ENCODE measurements at places on chromosomes 4 and X. TPM values are rescaled to one million over a fixed set of nuclear protein-coding genes. Genes with fewer than 3 reads are reported as not detected.

- H3K27me3 ChIP-seq = no peaks in the 10 kb centered on the region
- no peaks in the 10 kb centered on the region for H3K36me3 ChIP-seq
- DNase-seq = no peak
- no peak overlapping the region for H3K4me3 ChIP-seq
- H3K27ac ChIP-seq = no peak overlapping the region
These were observed 218.6 kb upstream of the SLC7A11 start for GRCh38 chr4:138460477-138461414.

- DNase-seq = no peak
- H3K4me1 ChIP-seq = no peaks in the 10 kb centered on the region
- H3K4me3 ChIP-seq = no peak overlapping the region
- H3K27me3 ChIP-seq = peaks cover 3% of the 10 kb centered on the region
- H3K27ac ChIP-seq = no peak overlapping the region
These were observed 221.1 kb downstream of the BMPR1B start for GRCh38 chr4:94978904-94979303.

DNA sequence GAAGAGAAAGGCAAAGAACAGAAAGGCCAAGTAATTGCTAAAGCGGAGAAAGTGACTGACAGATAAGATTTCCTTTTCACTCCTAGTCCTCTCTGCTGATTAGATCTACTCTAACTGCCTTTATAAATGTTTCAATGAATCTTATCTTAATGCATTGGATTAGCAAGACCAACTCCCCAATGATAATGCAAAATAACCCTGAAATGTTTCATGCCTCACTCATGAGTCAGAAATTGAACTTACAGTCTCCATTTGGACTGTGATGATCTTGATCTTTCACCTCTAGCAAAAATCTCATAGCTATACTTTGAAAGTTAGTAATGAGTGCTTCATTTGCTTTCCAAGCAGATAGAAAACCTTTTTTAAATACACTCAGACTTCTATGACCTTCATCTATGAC lies 26.5 kb downstream of the SLC10A7 start:
- no peak for DNase-seq
- no peak overlapping the region for H3K4me3 ChIP-seq
- H3K4me1 ChIP-seq = peaks cover 4% of the 10 kb centered on the region
- no peaks in the 10 kb centered on the region for H3K36me3 ChIP-seq

DNA sequence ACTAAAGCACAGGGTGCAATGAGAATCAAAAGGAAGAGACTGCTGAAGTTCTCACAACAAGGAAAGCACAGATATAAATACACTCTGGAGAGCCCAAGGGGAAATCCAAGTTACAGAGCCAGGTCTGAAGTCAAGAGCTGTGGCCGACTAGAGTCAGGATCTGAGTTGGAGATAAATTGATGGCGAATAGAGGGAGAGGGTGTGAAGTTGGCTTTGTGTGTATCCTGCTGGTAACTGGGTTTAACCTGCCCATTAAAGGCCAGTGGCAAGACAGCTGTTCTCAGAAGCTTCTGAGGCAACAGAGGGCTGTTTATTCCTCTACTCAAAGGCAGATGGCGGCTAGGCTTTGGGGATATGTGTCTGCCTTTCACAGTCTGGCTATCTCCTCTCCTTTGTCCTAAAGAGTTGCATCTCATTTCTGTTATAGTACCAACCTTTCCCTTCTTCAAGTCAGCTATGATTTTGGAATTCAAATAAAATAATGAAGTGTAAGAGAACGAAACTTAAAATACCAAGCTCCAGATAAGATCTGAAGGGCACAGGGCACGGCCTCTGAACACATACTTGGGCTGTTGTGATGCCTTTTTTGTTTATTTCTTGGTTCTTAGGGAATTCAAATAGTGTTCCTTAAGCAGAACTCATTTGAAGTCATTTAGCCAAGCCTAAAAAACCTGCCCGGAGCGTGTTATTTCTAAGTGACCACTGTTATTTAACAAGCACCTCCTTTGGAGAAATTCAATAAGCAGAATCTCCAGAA lies 142.1 kb downstream of the APBB2 start:
- no peaks in the 10 kb centered on the region for H3K36me3 ChIP-seq
- H3K27me3 ChIP-seq = no peaks in the 10 kb centered on the region
- DNase-seq = no peak
- H3K4me1 ChIP-seq = no peaks in the 10 kb centered on the region
- no peak overlapping the region for H3K27ac ChIP-seq

- no peak overlapping the region for H3K27ac ChIP-seq
- no peak for DNase-seq
- no peak overlapping the region for H3K4me3 ChIP-seq
- H3K36me3 ChIP-seq = no peaks in the 10 kb centered on the region
These were observed 330.3 kb upstream of the EPHA5 start for GRCh38 chr4:66000510-66001117.

DNA sequence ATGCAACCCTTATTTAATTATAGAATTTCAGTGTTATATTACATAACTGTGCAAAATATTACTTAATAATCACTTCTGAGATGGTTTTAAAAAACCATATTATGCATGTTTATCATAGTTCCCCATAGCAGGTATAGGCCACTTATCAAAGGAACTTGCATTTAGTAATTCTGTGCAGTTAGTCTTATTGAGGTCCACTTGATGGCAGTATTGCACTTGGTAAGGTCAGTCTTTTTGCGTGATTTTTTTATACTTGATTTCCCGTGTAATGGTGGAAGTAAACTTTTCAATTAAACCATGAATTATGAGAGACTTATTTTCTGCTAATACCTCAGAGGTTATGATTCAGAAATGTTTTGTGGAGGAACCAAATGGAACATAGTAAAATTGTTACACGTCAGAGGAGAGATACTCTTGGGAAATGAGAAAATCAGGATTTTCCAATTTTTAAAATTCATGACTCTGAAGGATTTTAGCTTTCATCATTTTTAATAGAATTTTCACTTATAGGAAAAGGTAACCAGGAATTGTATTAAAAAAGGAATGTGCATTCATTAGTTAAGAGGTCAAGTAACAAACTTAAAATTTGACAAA lies 230.0 kb downstream of the CCSER1 start:
- no peaks in the 10 kb centered on the region for H3K36me3 ChIP-seq
- no peaks in the 10 kb centered on the region for H3K27me3 ChIP-seq
- DNase-seq = peak; percentile 13

- no peak overlapping the region for H3K27ac ChIP-seq
These were observed 46.2 kb downstream of the CXCL13 start for GRCh38 chr4:77651820-77652219.

DNA sequence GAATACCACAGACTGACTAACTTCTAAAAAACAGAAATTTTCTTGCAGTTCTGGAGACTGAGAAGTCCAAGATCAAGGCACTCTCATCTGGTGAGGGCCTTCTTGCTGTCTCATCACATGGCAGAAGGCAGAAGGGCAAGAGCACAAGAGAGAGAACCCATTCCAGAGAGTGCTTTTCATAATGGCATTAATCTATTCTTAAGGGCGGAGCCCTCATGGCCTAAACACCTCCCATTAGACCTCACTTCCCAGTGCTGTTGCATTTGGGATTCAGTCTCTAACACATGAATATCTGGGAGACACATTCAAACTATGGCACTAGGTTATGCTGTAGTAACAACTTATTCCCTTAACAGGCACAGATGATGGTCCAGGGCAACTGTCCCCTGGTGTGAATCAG lies 37.1 kb upstream of the TLR2 start:
- peaks cover 11% of the 10 kb centered on the region for H3K4me1 ChIP-seq
- H3K4me3 ChIP-seq = no peak overlapping the region
- no peaks in the 10 kb centered on the region for H3K27me3 ChIP-seq
- no peaks in the 10 kb centered on the region for H3K36me3 ChIP-seq
- H3K27ac ChIP-seq = no peak overlapping the region
- DNase-seq = no peak

- no peak overlapping the region for H3K4me3 ChIP-seq
- DNase-seq = peak; percentile 8
- no peaks in the 10 kb centered on the region for H3K27me3 ChIP-seq
These were observed 130.4 kb upstream of the CPEB2 start for GRCh38 chr4:14871676-14872430.

DNA sequence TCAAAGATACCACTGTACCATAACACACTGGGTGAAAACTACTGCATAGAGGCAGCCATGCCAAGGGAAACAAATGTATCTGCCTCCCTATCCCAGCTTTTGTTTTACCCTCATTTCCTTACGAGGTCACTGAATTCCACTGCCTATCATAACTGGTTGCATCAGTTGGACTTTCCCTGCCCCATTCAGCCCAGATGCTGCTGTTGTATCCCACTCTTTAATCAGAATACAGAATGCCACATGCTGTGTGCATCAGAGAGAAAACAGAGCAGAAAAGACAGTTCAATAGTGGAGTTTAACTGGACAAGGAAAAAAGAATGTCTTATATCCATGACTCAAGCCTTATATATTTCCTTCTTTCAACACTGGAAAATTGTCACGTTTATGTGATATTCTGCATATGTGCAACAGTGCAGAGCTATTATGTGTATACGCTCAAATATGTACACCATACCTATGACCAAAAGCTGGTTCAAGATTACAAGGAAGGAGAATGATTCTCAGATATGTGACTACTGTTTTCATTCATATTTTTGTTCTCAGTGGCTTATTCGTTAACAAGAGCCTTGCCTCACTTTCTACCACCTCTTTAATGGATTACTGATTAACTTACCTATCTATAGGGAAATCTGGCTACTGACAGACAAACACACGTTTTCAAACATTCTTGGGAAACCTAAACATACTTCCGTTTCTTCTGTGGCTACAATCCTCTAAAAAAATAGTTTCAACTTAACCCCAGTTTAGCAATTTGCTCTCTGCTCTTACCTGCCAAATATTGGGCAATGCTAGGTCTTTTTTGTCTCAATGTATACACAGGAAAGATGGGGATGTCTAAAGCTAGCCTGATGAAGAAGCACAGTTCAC lies 378.9 kb downstream of the SMARCA1 start:
- no peaks in the 10 kb centered on the region for H3K4me1 ChIP-seq
- DNase-seq = no peak
- no peaks in the 10 kb centered on the region for H3K27me3 ChIP-seq
- H3K4me3 ChIP-seq = no peak overlapping the region
- no peak overlapping the region for H3K27ac ChIP-seq
- H3K36me3 ChIP-seq = no peaks in the 10 kb centered on the region

GRCh38 chr4:57280481-57280880 lies 170.3 kb upstream of the IGFBP7 start:
- no peak overlapping the region for H3K4me3 ChIP-seq
- no peak overlapping the region for H3K27ac ChIP-seq
- H3K36me3 ChIP-seq = no peaks in the 10 kb centered on the region
- DNase-seq = no peak

DNA sequence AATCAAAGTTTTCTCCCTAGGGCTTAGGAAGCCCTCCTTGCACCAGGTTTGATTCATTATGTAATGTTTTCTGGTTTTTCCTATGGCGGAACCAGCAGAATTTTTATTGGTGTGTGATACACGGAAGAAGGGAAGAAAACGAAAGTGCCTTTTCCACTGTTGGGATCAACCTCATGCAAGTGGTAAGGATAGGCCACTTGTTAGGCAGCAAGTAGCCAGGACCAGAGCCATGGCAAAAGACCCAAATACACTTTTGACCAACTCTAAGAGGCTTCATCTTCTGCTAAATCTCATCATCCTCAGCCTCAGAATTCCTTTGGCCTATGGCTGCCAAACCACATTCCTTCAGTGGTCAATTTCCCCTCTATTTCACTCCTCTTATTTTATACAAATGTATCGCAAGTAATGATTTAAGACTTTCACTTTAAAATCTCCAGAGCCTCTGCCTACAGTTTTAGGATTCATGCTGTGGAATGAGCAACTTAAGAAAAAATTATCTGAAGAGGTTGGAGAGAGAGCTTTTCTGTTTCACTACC lies 21.2 kb downstream of the PPAT start:
- no peaks in the 10 kb centered on the region for H3K36me3 ChIP-seq
- H3K27ac ChIP-seq = no peak overlapping the region
- H3K4me1 ChIP-seq = no peaks in the 10 kb centered on the region

GRCh38 chr4:87704001-87704400 lies 53.9 kb downstream of the DMP1 start:
- no peaks in the 10 kb centered on the region for H3K27me3 ChIP-seq
- DNase-seq = no peak
- no peak overlapping the region for H3K4me3 ChIP-seq

DNA sequence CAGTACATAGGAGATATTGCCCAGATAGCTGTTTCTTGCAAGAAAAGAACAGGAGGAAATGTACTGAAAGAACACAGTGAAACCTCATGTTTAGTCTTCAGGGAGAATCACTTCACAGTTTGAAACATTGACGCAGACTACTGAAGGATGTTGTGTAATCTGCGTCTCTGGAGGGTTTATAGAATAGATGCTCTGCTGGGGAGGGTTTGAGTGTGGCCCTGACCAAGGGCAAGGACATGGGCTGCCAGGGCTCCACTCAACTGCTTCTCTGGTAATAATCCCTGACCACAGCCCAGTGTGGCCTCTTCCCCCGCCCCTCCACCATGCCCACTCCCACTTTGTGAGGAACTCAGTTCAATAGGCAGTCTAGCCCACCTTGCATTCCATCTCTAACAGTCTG lies 15.8 kb upstream of the ACE2 start:
- H3K4me3 ChIP-seq = no peak overlapping the region
- DNase-seq = no peak
- no peaks in the 10 kb centered on the region for H3K4me1 ChIP-seq
- no peaks in the 10 kb centered on the region for H3K27me3 ChIP-seq
- H3K27ac ChIP-seq = no peak overlapping the region

GRCh38 chr4:41461780-41462307 lies 76.1 kb upstream of the LIMCH1 start:
- no peaks in the 10 kb centered on the region for H3K4me1 ChIP-seq
- H3K27me3 ChIP-seq = no peaks in the 10 kb centered on the region
- no peaks in the 10 kb centered on the region for H3K36me3 ChIP-seq
- H3K27ac ChIP-seq = no peak overlapping the region
- H3K4me3 ChIP-seq = no peak overlapping the region

- no peak overlapping the region for H3K27ac ChIP-seq
- DNase-seq = no peak
- no peaks in the 10 kb centered on the region for H3K27me3 ChIP-seq
- H3K36me3 ChIP-seq = no peaks in the 10 kb centered on the region
- no peak overlapping the region for H3K4me3 ChIP-seq
These were observed 95.2 kb downstream of the SORBS2 start for GRCh38 chr4:185716577-185717376.

RNF113A gene
- total RNA-seq = 30.7 TPM

AKAP4 gene
- not detected for total RNA-seq

MAOB gene
- total RNA-seq = not detected

SLC25A53 gene
- total RNA-seq = 11.9 TPM

MANBA gene
- 21.2 TPM for total RNA-seq

FAM47E gene
- total RNA-seq = 1.0 TPM

SLC16A2 gene
- total RNA-seq = 0.15 TPM

NAP1L2 gene
- 11.4 TPM for total RNA-seq

Measured in CD4-positive, CD25-positive, alpha-beta regulatory T cell (primary cell).